Thoracic aorta (tissue), 2 donors: ENCODE measurements at places on chromosomes 13 and 19. TPM values are rescaled to one million over a fixed set of nuclear protein-coding genes. Genes with fewer than 3 reads are reported as not detected.

- no peak for DNase-seq
These were observed 35.8 kb downstream of the ZNF420 start for GRCh38 chr19:37114001-37114400.

DBP gene
- total RNA-seq = 15.0 TPM

C13orf46 gene
- total RNA-seq = 1.1 TPM

- no peak for DNase-seq
These were observed 10.0 kb upstream of the VSTM2B start for GRCh38 chr19:29515706-29516357.

DNA sequence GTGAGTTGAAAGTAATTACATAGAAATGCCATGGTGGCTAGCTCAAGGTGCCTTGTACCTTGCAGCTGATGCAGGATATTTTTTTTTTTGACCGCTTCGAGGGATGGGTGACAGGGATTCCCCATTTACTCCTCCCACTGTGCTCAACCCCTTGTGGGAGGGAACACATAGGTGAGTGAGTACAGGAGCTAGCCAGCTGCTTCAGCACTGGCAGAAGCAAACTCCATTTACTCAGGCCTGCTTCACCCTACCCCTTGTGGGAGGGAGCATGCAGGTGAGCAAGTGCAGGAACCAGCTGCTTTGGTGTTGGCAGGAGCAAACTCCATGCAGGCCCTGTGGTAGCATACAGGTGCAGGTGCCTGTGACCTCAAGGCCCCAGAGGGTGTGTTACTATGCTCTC, 330.1 kb downstream of the TDRD3 start:
- no peak for DNase-seq

DNA sequence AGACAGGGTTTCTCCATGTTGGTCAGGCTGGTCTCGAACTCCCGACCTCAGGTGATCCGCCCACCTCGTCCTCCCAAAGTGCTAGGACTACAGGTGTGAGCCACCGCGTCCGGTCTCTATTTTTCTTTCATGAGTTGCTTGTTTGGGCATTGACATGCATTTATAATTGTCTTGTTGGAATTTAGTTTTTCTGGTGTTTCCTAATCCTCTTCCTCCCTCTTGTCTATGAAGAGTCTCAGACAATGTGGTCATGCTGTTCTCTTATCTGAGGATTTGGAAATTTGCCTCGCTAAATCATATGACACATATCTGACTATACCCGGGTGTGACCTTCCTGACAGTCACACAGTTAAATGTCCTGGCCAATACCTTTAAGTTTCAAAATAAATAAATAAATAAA, 7.4 kb upstream of the CEACAM18 start:
- no peak for DNase-seq
